ENCODE measurements at places on chromosomes 5 and 9.

DNA sequence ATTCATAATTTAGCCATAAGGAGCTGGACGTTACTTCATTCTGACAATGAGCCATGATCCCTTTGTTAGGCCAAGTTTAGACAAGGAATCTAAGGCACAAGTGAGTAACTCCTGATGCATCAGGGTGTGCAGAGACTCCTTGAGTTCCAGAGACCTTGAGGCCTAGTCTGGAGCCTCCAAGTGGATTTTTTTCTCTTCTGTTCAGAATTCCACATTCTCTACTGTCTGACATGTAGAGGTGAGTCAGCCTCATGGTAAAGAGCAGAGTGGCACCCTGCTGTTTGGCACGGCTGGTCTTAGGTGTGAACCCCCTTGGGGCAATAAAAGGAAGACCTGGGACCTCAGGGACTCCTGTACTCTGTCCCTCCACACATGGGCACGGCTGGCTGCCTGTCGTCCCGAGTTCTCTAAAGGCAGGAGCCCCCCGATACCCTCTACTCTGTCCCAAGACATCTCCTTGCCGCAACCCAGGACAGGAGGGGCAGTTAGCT lies 22.0 kb upstream of the TGFBI start:
- DNase-seq = no peak

GRCh38 chr9:106644661-106645060 lies 218.3 kb upstream of the ZNF462 start:
- no peak for DNase-seq

- DNase-seq = no peak
Measured at GRCh38 chr9:15373881-15374280, 48.8 kb upstream of the SNAPC3 start.

- no peak for DNase-seq
Measured at GRCh38 chr5:139600336-139600949, 39.3 kb downstream of the UBE2D2 start.

GRCh38 chr9:133443982-133444381 lies 15.8 kb upstream of the CACFD1 start:
- DNase-seq = no peak

GRCh38 chr9:31445960-31446359 lies 938.5 kb upstream of the ACO1 start:
- no peak for DNase-seq

DNA sequence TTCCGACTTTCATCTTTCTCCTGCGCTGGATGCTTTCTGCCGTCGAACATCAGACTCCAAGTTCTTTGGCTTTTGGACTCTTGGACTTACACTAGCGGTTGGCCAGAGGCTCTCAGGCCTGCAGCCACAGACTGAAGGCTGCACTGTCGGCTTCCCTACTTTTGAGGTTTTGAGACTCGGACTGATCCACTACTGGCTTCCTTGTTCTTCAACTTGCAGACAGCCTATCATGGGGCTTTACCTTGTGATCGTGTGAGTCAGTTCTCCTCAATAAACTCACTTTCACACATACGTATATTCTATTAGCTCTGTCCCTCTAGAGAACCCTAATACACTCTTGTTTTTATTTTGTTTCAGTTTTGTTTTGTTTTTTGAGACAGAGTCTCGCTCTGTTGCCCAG lies 10.3 kb downstream of the FKBP15 start:
- DNase-seq = no peak

GRCh38 chr5:132566657-132567056 lies 9.9 kb downstream of the RAD50 start:
- no peak for DNase-seq

- peak; percentile 59 for DNase-seq
Measured at GRCh38 chr5:66927140-66927539, 269.5 kb downstream of the CD180 start.

- DNase-seq = no peak
Measured at GRCh38 chr9:35172878-35173277, 11.1 kb downstream of the UNC13B start.

DNA sequence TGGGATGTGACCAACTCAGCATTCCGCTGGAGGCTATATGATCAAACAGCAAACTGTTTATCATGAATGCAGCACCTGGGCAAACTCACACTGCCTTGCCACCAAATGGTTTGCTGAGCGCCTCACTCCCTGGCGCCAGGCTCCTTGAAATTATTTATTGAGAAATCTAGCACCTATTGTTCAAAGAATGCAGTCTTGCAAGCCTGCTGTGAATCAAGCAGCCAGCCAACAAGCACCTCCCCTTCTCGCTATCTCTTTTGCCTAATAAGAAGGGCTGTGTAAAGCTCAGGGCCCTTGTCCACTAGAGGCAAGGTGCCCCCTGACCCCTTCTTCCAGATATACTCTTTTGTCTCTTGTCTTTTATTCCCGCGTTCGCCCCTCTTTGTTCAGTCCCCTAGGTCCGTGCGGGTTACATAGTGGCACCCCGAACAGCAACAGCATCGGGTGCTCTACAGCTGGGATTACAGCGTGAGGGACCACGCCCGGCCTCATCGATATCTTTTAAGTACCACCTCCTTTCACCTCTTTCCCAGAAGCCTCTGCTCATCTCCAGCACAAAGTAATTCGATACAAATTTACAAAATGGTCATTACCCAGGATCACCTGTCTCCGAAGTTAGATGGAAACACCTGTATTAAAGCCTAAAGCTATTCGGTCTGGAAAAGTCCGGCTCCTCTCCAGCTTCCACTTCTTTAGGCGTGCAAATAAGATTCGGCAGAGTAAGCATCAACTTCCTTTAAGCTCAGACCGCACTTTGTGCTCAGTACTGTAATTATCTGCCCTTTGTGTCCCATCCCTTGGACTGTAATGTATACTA lies 896 bp downstream of the RIGI start:
- no peak for DNase-seq

DNA sequence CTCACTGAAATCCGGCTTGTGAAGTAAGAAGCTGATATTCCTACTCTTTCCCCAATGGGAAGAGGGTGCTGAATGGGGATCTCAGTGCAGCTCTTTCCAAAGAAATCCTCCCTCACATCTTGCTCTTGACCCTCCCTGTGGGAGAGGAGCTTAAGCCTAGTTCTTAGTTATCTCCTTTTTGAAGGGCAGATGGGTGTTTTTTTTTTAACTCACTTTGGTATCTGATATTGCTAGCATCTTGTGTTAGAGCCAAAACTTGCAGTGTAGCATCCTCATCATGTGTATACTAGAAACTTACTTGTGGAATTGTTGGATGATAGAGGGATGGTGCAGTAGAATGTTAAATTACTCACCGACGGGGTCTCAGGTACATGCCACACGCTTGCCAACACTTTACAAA lies 90.2 kb downstream of the F2RL2 start:
- DNase-seq = no peak

DNA sequence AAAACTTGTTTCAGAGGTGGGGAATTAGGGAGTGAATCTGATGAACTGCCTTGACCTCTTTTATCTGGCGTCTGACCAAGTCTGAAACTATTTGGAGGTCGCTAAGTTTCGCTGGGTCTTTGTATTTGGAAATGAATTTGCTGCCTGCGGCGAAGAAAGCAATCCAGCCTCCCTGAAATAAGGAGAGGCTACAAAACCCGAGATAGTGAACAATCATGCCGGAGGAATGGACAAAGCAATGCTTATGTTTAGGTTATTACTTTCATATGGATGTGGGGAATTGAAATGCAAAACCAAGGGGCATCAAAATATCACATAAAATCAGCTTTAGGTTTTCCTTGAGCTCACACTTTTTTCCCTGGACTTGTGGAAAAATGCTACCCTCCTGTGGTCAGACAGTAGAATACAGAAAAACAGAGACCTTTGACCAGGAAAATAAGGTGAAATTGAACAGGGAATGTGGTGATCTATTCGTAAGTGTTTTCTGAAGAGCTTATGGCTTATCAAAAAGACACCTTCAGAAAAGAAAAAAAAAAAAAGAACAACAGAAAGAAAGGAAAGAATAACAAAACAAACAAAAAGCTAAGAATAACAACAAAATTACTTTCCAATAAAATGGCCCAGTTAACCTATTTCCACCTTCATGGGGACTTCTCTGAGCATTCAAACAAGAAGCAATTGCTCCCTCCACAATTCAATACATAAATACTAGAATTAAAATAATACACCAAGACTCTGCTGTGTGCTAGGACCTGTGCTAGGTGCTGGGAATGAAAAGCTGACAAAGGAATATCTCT lies 68.6 kb upstream of the DPYSL3 start:
- peak; percentile 41 for DNase-seq

DNA sequence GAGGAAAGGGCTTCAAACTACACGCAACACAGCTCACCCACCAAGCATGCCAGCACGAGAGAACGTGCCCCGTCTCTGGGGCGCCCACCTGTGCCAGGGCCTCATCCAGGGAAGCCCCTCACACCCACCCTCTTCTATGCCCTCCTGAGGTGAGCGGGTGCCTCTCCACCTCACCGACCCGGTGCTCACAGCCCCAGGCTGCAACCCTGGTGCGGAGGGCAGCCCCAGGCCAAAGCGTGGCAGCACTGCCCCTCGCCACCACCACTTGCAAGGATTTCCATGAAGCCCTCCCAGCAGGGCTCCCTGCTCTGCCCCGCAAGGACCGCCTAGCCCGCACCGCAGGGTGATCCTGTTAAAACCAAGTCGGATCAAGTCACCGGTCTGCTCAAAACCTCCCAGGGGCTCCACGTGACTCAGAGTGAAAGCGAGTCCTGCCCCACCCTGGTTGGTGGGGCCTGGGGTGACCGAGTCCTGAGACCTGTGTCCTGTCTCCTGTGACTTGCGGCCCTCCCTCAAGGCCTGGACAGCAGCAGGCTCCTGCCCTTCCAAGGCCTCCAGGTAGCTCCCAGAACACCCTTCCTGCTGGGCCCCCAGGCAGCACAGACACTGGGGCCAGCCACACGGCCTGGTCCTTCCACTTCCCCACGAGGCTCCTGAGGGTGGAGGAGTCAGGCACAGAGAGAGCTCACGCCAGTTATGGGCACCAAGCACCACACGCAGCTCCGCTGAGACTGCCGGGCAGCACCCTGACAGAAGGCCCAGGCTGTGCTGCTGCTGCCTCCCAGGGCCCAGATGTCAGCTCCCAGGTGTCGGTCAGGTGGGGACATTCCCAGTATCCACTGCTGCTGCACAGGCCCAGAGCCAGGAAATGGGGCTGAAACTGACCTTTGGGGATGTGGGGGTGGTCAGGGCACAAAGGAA lies 12.7 kb downstream of the BRD3 start:
- no peak for DNase-seq

GRCh38 chr5:8727396-8727795 lies 818.5 kb downstream of the SEMA5A start:
- DNase-seq = no peak

DNA sequence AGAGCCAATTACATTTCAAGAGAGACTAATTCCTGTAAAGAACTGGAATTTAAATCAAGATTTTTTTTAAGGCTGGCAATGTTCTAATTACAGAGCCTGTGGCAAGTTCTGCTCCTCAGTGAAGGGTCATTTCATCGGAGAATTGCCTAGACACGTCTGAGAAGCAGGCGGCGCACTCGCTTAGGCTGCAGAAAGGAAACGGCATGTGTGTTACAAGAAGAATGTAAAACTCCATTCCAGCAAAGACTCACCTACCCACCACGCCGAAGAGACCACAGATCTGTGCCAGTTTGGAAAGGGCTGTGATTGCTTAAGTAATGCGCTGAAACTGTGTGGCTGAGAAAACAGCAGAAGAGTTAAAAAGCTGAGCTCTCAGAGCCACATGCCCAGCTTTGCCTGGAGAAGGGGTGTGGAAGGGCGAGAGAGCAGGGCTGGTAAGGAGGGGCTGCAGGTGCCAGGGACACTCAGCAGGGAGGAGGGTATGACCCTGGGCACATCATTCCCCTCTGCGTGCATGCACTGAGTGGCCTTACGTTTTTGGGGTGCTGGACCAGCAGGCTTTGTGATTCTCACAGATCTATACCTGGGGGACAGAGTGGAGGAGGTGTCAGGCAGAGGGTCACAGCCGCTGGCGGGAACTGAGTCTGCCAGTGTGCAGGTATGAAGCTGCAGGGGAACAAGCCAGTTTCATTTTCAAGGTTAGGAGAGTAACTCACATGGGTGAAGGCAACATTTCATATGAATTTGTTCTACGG lies 17.8 kb upstream of the SLC25A51 start:
- peak; percentile 41 for DNase-seq

DNA sequence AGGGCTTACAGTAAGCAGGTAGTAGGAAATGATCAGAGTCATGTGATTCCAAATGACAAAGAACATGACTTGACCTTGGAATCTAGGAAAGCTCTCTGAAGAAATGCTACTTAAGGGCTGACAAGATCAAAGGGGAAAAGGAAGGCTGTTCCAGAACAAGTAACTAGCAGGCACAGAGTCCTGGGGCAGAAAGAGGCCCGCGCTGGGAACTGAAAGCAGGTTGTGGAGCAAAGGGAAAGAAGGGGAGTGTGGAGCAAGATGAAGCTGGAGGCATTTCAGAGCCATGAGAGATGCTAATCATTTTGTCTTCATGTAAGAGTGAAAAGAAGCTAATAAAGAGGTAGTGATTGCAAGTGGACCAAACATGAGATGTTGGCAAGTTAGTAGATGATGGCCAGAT lies 397.5 kb downstream of the DTWD2 start:
- no peak for DNase-seq

GRCh38 chr5:93850311-93850710 lies 108.9 kb upstream of the POU5F2 start:
- DNase-seq = no peak

DNA sequence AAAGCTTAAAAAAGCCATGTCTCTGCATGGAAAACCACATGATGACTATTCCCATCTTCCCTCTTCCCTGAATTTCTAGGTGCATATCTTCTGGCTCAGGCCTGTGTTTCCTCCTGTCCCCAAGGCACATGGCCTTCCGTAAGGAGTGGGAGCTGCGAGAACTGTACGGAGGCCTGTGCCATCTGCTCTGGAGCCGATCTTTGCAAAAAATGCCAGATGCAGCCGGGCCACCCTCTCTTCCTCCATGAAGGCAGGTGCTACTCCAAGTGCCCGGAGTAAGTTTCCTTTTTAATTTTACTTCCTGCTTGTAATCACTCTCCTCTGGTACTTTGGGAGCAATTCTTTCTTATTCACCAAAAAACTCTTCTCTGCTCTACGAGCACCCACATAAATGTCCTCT lies 83.6 kb downstream of the RFK start:
- DNase-seq = no peak

GRCh38 chr5:1782385-1783215 lies 17.0 kb downstream of the MRPL36 start:
- no peak for DNase-seq

GRCh38 chr9:100700689-100701318 lies 122.9 kb downstream of the CAVIN4 start:
- DNase-seq = peak; percentile 31

DNA sequence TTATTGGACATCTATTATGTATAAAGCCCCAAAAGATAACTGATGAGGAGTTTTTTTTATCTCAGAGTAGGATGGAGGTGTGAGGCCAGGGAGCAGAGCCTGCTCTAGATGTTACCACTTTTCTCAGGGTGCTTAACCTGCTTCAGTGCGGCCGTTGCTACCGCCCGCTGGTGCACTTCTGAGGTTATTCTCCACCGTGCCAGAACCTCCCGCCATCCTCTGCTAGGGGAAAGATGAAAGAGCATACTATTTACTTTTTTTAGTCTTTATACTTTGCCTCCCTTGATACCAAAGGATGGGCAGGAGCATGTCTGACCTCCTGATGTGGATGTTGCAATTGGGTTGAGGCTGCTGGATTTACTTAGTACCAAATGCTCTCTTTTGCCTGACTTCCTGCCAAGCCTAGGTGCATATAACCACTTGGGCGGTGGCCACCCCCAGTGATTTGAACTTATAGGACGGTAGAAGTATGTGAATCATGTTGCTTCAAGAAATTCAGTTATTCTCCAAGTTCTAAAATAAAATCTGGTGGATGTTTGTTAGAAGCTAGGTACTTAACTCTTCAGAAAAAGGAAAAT lies 71.1 kb upstream of the HSPB3 start:
- no peak for DNase-seq

GRCh38 chr5:69033690-69034089 lies 60.1 kb upstream of the SLC30A5 start:
- no peak for DNase-seq

GRCh38 chr9:113630386-113631136 lies 167.0 kb downstream of the RGS3 start:
- DNase-seq = no peak
